Karpas-422 (cell line): ENCODE measurements at places on chromosomes 7 and 10.

DNA sequence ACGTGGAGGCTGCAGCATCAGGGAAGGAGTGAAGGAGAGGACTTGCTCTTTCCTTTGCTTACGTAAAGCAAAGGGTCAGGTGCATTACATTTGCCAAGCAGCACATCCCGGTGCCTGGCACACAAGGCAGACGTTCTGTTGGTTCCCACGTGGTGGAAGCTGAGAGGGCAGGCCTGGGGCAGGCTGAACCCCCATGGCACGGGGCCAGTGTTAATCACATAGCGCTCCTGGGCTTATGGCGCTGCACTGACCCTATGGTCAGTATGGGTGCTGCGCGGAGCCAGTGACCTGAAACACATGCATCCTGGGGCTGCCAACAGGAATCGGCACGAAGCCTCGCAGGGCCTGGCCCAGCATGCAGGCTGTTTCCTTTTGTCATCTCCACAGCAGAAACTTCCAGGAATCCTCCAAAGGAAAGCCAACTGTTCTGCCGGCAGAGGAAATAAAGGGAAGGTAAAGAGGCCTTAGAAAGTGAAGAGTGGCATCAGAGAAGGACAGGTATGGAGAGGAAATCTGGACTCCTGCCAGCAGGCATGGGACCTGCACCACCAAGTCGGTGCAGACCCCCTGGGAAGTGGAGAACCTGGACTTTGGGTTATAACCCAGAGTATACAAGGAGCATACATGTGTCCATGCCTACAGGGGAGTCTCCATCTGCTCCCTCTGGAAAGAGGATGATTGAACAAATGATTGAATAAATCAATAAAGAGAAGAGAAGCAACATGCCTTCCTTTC is 560.2 kb downstream of the TCERG1L start:
- DNase-seq, result no peak

DNA sequence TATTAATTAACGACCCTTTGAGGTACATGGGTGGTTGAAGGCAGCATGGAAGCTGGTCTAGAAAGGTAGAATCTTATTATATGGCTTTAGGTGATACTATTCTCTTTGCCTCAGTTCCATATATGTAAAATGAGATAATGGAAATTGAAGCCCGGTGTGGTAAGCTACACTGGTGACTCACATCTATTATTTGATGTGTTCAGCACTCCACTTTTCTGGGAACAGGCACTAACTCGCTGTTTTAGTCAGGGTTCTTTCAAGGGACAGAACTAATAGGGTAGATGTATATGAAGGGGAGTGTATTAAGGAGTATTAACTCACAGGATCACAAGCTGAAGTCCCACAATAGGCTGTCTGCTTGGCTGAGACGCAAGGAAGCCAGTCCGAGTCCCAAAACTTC is 4.4 kb upstream of the TRUB1 start:
- DNase-seq, result no peak

DNA sequence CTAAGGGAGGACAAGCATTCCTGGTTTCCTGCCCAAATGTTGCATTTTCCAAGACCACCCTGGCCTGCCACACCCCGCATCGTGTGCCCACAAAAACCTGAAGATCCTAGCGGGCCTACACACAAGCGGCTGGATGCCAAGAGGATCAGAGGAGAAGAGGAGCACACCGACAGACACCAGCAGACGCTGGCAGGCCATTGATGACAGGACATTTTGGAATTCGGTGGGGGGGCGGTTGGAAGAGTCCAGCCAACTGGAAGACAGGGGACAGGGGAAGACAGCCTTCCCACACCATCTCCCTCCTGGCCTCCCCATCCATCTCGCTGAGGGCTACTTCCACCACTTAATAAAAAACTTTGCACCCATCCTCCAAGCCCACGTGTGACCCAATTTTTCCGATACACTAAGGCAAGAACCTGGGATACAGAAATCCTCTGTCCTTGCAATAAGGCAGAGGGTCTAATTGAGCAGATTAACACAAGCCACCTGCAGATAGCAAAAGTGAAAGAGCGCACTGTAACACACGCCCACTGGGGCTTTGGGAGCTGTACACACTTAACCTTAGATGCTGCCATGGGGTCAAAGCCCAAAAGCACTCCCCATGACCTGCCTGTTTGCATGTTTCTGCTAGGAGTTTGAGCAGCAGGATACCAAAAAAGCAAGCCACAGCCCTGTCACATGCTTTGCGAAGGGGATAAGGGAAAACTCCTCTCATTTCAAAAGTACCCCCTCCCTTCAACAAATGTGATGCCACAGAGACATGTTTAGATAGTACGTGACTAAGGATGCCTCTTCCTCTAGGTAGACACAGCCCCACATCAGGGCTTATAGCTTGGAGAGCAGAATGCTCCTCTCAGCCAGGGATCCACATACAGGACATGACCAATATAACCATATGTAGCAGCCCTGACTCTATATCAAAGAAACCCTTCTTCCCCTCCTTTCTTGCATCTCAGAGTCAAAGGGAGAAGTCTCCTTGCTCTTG is 13.4 kb upstream of the SMNDC1 start:
- no peak for DNase-seq

- DNase-seq, result no peak
Measured at GRCh38 chr10:84078771-84079170, 60.5 kb upstream of the GHITM start.

DNA sequence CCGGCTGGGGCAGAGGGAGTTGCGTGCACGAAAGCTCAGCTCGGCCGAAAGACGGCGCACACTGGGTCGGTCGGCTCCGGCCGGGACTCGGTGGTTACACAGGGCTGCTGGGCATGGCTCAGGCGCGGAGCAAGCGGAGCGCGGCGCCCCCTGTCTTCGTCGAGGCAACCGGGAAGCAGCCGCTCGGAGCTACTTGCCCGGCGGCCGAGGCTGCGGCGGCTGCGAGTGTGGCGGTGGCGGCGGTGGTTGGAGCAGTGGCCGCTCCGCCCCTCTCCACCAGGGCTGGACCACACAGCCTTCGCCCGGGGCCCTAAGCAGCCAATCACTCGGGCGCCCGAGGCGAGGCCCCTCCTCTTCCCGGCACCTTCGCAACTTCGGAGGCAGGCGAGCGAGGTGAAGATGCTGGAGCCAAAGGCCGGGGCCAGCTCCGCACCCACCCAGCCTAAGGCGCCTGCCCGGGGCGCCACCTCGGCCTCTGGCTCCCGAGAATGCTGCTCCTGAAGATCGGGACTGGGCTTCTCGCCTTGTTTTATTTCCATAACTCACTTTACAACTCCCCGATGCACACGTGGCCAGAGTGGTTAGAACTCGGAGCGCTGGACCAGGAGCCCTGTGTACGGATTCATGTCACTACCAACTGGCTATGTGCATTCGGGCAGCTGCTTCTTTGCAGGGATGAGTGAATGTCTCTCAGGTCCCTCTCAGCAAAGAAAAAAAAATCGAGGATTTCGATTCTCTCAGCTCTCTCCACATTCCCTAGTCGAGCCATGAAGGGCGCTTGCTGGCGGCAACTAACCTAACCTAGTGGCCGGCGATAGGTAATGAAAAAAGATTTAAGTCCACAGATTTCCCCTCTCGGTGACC is at the start of gene TLL2:
Gene TLL2 (minus strand): TSS at position 229 of the 864 bp plus-strand sequence. CDS start 241 bp downstream, outside the sequence.
- DNase-seq, result peak; percentile 88

DNA sequence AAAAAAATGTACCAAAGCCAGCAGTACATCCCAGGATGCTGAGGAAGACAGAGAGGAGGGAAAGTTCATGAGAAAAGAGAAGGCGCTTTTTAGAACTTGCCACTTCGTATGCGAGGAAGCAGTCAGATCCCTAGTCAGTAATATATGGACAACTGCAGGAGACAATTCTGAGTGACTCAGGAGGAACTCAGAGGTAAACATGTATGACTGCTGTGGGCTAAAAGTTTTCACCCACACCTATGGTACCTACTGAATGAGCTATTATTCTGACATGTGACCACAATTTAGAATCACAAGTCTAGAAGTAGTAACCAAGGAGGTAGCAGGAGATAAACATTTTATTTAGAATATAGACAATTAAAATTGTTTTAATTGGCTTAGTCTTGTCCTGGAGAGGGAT is 126.5 kb downstream of the ICA1 start:
- no peak for DNase-seq

GRCh38 chr7:6647080-6647479 is 10.0 kb downstream of the ZNF316 start:
- DNase-seq, result no peak

DNA sequence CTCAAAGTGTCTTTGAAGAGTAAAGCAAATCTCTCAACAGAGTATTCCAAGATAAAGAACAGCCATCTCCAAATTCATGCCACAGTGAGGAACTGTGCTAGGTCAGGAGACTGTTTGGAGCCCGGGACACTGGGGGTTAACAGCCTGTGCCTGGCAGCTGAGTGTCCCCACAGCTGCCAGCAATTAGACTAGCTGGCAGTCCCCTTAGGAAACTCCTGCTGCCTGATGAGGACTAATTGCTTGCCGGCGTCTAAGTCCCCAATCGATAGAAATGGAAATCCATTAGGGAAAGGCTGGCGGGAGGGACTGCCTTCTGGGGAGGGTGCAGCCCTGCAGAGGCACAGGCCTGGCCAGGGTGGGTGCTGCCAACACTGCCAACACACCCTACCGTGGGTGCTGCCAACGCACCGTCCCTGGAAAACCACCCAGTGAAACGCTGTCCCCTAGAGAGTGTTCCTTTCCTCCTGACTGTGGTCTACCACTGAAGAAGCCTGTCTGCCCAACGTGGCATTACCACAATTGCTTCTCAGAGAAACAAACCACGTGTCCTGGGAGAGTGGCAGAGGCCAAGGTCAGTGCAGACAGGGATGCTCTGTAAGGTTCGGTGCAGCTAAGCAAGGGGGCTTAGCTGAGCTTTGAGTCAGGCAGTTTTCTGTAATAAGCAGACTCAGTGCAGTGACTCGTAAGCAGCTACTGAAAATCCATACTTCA is 60.8 kb downstream of the XRCC2 start:
- DNase-seq, result no peak

DNA sequence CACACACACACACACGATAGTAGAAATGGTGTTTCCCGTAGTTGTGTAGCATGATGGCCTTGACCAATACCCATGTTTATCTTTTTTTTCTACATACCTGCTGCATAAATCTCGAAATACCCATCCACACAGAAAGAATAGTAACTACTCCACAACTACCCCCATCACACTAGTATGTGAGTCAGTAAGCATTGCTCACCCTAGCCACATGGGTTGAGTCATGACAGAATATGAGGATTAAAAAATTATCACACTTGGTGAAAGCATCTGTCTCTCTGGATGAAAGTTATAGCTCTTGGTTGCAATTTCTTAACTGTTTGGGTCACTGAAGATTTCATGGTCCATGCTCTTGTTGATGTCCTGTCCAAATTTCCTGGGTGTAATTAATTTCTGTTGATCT is 103.4 kb upstream of the MDFIC start:
- DNase-seq, result no peak

- DNase-seq, result no peak
Measured at GRCh38 chr7:27875061-27875460, 135.1 kb downstream of the TAX1BP1 start.

- DNase-seq, result no peak
Measured at GRCh38 chr10:61100887-61101286, 156.9 kb upstream of the RHOBTB1 start.

DNA sequence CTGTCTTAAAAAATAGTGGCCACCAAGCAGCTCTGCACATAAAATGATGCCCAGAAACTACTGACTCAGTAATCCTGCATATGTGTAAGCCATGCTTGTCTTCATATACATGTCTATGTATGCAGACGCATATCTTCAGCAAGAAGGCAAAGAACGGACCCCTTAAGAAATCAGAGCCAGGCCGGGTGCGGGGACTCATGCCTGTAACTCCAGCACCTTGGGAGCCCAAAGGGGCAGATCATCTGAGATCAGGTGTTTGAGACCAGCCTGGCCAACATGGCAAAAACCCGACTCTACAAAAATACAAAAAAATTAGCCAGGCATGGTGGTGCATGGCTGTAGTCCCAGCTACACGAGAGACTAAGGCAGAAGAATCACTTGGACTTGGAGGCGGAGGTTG is 295.0 kb downstream of the TCERG1L start:
- no peak for DNase-seq

- DNase-seq, result no peak
Measured at GRCh38 chr10:132383101-132383500, 13.9 kb upstream of the PWWP2B start.

DNA sequence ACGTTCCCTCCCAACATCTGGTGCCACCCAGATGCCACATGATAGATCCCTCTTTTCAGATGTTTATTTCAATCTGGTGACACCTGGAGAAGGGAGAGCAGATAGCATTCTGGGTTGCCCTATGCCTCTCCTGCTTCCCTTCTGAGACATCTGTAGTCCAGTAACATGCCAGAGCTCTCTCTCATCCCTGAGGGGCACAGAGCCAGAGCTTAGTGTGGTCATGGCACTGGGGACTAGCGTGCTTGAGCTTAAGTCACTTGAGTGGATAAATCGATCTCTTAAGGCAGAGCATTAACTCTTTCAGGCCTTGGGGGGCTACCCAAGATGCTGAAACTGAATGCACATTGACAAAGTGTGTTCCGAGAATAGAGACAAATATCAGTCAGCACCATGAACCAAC is 47.9 kb downstream of the WNT2 start:
- DNase-seq, result no peak

GRCh38 chr7:129689995-129690581 is 78.6 kb downstream of the NRF1 start:
- DNase-seq, result no peak

GRCh38 chr7:30321089-30321881 is 36.9 kb downstream of the ZNRF2 start:
- peak; percentile 63 for DNase-seq
